Left renal pelvis (tissue), 4 donors: ENCODE measurements at places on chromosomes 4 and X.

- no peak for DNase-seq
These were observed 16.8 kb downstream of the UGT8 start for GRCh38 chr4:114615435-114615834.

DNA sequence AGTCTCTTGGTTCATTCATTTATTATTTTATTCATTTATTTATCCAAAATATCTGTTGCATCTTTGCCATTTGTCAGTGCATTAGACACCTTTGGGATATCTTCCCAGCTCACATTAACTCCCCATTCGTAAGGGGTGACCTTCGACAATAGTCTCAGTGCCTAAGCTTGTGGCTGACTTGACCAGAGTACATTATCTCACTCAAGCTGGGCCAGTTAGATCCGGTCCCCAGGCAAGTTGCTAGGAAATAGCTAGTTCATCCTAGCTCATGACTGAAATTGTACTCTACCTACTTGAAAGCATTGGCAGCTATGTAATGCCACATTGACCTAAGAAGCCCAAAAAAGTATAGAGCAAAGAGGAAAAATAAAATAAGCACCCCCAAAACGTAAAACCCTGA is 165.3 kb downstream of the FBXO8 start:
- no peak for DNase-seq

DNA sequence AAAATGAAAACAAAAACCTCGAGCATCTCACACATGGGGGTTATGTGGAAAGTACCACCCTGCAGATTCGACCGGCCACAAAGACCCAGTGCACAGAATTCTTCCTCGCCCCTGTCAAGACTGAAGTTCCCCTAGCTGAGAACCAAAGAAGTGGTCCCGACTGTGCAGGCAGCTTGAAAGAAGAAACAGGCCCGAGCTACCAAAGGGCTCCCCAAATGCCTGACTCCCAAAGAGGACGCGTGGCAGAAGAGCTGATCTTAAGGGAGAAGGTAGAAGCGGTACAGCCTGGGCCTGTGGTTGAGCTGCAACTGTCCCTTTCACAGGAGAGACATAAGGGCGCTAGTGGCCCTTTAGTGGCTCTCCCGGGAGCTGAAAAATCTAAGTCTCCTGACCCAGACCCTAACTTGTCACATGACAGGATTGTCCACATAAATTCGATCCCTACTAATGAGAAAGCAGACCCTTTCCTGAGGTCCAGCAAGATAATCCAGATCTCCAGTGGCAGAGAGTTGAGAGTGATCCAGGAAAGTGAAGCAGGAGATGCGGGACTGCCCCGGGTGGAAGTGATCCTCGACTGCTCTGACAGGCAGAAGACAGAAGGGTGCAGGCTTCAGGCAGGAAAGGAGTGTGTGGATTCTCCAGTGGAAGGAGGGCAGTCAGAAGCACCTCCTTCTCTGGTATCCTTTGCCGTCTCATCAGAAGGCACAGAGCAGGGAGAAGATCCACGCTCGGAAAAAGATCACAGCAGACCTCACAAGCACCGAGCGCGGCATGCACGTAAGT is 108.8 kb upstream of the MYOZ2 start:
- DNase-seq, result no peak

DNA sequence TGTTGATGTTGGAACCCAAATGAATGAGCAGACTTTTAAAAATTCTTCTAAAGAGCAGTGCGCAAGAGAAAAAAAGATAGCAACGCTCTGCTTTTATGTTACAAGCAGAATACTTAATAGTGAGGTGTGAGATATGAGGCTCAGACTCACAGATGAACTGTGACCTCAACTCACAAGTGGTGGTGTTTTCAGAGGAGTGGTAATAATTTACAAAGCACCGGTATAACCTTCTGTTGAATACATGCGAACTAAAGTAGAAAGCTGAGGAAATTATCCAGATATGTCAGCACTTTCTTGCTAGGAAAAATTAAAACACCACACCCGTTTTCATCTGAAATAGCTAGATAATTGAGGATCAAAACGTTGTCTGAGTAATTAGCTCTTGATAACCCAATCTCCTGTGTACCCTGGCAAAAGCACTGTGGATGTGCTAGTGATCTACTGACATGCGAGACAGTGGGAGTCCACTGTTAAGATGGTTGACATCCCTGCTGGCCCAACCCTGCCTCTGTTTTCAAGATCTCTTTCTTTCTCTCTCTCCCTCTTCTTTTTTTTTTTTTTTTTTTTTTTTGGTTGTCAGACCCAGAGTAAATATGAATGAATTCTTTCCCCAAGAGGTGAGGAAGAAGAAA is 6.9 kb upstream of the TLL1 start:
- DNase-seq, result no peak

GRCh38 chr4:32254216-32254615 is 1534.0 kb downstream of the PCDH7 start:
- no peak for DNase-seq

- DNase-seq, result no peak
These were observed 3.2 kb upstream of the CHRNA9 start for GRCh38 chr4:40331961-40332360.

DNA sequence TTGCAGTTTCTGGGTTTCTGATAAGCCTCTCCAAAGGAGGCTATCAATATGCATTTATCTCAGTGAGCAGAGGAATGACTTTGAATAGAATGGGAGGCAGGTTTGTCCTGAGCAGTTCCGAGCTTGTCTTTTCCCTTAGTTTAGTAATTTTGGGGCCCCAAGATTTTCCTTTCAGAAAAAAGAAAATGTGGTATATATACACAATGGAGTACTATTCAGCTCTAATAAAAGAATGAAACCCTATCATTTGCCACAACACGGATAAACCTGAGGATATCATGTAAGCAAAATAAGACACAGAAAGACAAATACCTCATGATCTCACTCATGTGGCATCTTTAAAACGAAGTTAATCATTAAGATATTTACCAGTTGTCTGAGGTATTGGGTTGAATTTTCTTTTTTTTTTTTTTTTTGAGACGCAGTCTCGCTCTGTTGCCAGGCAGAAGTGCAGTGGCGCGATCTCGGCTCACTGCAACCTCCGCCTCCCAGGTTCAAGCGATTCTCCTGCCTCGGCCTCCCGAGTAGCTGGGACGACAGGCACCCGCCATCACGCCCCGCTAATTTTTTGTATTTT is 540 bp downstream of the ZNF721 start:
- no peak for DNase-seq

DNA sequence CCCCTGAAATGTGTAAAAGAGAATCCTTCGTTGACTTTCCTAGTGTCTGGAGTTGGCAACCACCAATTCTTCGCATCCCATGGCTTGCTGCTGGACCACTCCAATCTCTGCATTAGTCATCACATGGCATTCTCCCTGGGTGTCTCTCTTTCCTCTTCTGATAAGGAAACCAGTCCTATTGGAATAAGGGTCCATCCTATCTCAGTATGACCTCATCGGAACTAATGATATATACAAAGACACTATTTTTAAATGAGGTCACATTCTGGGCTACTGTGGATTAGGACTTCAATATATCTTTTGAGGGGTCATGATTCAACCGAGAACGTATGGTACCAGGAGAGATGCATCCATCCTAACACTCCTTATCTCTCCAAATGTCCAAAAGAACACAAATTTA is 259.1 kb upstream of the CPEB2 start:
- no peak for DNase-seq

- no peak for DNase-seq
These were observed 139.8 kb upstream of the KIT start for GRCh38 chr4:54517781-54518444.

DNA sequence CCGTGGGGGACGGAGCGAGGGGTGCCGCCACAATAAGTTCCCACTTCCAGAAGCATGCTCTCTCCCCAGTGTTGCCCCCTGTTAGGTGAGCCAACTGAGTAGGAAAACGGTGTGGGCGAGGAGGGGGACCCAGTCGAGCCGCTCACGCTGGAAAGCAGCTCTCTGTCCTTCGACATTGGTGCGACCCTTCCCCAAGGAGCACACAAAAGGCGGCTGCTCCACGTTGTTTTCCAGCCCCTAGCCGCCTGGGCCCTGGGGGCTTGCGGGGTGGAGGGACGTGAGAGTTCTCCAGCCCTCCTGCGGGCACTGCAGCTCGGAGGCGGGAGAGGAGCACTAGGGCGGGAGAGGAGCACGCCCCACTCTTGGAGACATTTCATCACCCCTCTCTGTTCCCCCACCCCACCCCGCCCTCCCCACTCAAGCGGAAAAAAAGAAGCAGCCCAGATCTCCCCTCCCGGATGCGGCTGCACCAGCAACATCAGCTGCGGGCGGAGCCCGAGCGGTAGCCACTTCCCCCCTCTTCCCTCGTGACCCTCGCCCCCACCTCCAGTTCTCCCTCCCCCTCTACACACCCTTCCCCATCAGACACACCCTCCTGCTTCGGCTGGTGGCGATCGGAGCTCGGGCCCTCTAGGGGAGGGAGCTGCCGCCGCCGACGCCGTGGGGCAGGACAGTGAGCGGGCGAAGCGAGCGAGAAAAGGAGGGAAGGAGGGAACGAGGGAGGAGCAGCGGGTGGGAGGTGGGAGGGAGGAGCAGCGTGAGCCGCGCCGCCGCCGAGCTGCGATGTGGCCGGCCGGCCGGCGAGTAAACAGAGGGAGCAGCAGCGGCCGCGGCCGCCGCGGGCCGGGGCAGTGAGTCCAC is at the start of gene DOCK11:
TSS of gene DOCK11 (plus strand) at position 755 of the 861 bp plus-strand sequence. CDS start 157 bp downstream, outside the sequence.
- no peak for DNase-seq

DNA sequence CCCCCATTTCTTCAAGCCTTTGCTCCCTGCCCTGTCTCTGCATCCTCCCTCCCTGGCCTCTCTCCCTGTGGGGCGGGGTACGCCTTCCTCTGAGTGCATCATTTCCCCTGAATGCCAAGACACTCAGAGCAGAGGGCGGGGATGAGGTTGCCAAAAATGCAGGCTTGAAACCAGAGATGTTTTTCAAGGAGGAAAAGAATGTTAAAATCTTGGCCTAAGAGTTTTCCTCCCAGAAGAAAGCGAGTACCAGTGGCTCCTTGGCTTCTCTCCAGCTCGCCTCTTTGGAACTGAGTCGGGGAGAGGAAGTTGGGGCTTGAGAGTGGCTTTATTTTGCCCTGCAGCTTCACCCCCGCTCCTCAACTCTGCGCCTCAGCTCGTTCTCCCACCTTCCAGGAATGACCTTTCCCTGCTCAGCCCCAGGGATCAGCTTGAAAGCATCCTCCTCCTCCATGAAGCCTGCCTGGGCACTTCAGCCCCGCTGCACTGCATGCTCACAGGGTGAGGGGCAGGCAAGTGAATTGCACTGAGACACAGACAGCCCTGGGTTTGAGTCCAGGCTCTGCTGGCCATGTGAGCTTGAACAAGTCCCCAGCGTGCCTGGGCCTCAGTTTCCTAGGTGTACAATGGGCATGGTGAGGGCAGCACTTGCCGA is 57.5 kb upstream of the SORCS2 start:
- DNase-seq, result no peak

- DNase-seq, result no peak
These were observed 156.0 kb downstream of the DCHS2 start for GRCh38 chr4:154335588-154335987.

GRCh38 chr4:90121676-90122354 is 5.4 kb upstream of the CCSER1 start:
- DNase-seq, result no peak

GRCh38 chr4:122403861-122404260 is 25.1 kb downstream of the ADAD1 start:
- DNase-seq, result no peak

- no peak for DNase-seq
These were observed 200.0 kb upstream of the ARHGAP24 start for GRCh38 chr4:85274955-85275354.

- no peak for DNase-seq
These were observed 585 bp upstream of the SEC24D start for GRCh38 chr4:118836301-118837120.

- no peak for DNase-seq
These were observed 74.1 kb upstream of the STOX2 start for GRCh38 chr4:183831026-183831446.

- no peak for DNase-seq
These were observed 238.6 kb downstream of the TRIML1 start for GRCh38 chr4:188377816-188378215.

DNA sequence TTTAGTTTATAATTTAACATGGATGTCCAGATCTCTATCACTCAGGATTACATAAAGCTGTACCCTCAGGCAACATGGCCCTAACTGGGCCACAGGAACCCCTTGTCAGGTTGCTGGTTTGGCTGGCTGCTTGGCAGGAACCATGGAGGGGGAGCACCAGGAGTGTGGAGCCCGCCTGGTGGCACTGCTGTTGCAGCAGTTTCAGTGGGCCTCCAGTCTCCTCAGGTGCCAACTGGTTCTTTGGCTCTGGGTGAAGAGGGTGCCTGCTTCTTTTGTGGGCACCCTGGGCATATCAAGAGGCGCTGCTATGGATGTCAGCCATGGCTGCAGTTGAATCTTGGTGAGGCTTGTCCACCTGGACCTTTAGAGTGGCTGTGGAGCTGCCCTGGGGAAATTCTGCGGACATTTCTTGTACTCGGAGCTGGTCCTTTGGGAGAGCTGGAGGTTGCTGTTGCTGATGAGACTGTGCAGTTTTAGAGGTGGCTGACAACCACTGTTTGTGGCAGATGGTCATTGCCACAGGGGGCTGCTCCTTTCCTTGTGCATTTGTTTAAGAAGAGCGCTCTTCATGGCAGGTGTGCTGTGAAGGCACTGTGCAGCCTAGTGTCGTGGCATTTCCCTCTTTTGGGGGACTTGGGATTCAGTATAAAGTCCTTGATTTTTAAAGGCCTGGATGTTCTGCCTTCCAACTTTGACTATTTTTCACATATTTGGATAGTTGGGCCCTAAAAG is 10.3 kb upstream of the SMIM14 start:
- no peak for DNase-seq

- no peak for DNase-seq
These were observed 66.8 kb upstream of the SH3RF1 start for GRCh38 chr4:169337510-169337909.

DNA sequence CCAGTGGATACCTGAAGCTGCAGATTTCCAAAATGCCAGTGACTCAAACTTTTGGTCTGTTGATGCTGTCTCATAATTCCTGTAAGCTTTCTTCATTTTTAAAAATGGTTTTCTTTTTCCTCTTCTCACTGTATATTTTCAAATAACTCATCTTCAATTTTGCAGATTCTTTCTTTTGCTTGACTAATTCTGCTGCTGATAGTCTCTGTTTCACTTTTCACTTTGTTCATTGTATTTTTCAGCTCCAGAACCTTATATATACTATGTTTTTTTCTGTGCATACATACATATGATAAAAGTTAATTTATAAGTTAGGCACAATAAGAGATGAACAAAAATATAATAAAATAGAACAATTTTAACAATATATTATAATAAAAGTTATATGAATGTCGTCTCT is 237.7 kb upstream of the GPRIN3 start:
- DNase-seq, result no peak

DNA sequence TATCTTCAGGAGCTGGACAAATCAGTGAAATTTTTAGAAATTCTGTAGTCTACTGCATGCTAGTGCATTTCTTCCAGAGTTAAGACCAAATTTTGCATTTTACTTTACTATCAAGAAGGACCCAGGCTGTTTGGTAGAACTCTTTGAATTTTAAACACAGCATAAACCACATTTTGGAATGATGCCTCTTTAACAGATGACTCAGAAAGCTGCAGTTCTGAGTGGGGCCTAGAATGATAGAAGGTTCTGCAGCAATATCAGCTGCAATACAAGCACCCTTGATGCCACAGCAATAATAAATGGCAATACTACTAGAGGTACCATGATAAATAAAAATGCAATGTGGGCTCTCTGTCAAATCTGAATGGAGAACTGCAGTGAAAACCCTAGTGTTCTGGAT is 198.7 kb downstream of the TMA16 start:
- no peak for DNase-seq

- DNase-seq, result no peak
These were observed 932 bp downstream of the TLR10 start for GRCh38 chr4:38781854-38782261.

- DNase-seq, result no peak
These were observed 167.2 kb upstream of the SLIT2 start for GRCh38 chr4:20084488-20084887.
